Islet precursor cell (in vitro differentiated cells): ENCODE measurements at places on chromosomes 1 and 21.
A peak's percentile ranks its signal among the peaks of the same experiment; 100 is the strongest.

- no peak for DNase-seq
Measured at GRCh38 chr1:180916012-180916770, 3.5 kb downstream of the KIAA1614 start.

DNA sequence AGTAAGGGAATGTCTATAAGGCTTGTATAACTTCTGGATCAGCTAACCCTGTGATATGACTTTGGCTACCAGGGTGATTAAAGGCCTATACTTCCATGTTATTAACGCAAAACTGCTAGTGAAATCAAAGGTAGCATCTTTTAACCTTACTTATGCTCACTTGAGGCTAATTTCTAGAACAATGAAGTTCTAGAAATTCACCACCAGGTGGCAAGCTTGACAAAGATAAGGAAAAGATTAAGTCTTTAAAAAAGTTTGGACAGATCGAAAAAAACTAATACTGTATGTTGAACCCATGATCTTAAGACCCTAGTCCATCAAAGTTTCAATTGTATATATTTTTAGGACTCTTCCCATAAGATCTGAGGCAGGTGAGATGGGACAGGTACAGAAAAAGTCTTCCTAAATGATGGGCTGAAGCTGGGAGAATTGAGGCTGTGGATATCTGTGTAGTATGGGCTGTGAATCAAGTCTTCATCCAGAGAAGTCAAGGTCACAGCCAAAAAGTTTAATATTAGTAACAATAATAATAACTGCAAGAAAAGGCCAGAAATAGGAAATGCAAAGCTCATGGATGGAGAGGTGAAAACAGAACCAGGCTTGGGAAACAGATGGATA, 18.8 kb downstream of the KYAT3 start:
- no peak for DNase-seq

GRCh38 chr1:8439015-8439702, 121.2 kb downstream of the SLC45A1 start:
- peak; percentile 89 for DNase-seq

DNA sequence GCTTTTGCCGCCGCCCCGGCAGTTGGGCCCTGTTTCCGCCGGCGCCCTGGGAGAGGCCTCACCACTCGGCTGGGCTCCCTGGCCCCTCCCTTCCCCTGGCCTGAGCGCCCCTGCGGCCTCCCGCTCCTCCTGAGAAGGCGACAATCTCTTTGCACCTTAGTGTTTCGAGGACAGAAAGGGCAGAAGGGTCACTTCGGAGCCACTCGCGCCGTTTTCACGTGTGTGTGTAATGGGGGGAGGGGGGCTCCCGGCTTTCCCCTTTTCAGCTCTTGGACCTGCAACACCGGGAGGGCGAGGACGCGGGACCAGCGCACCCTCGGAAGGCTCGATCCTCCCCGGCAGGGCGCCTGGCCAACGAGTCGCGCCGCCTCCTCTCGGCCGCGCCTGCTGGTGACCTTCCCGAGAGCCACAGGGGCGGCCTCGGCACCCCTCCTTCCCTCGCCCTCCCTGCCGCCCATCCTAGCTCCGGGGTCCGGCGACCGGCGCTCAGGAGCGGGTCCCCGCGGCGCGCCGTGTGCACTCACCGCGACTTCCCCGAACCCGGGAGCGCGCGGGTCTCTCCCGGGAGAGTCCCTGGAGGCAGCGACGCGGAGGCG, 432 bp upstream of the SIM2 start:
- DNase-seq, result no peak

DNA sequence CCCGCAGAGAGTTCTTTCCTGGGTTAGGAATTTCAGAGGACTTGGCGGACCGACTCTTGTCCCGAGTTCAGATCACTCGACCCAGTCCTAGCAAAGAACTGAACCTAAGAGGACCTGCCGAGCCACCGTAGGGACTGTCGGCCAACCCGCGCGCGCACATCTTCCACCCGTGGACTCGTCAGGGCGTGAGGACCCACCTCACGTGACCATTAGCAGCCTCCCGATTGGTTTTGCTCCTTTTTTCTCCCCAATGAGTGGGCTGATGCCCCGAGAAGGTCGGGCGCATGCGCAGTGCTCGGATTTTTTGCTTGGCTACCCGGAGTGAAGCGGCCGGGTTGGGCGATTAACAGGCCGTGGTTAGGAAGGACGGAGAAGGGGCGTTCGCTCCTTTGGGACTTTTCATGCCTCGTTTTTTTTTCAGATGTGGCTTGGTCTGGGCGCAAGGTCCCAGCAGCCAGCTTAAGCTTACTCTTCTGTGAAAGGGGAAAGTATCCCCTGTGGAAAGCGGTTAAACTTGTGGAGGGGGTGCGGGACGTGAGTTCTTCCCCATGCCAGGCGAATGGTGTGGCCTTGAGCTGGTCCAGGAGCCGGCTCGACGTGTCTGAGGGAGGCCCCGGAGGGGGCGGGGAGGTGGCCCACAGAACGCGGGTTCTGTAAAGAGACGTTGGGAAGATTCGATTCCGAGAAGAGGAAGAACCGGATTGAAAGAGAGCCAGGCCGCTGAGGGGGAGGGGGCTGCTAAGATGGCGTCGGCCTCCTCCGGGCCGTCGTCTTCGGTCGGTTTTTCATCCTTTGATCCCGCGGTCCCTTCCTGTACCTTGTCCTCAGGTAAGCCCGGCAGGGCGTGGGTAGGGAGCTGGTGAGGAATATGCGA, at the start of gene PIP5K1A:
TSS of gene PIP5K1A (plus strand) at position 299 of the 874 bp plus-strand sequence. CDS start at position 744, 445 bp downstream.
- DNase-seq, result peak; percentile 98

GRCh38 chr1:31834501-31834900, 18.7 kb upstream of the SPOCD1 start:
- DNase-seq, result no peak

- peak; percentile 82 for DNase-seq
Measured at GRCh38 chr1:26281971-26282370, 2.1 kb downstream of the SH3BGRL3 start.

GRCh38 chr21:15199414-15200383, 134.9 kb upstream of the NRIP1 start:
- peak; percentile 91 for DNase-seq

- no peak for DNase-seq
Measured at GRCh38 chr1:65330822-65331221, 21.5 kb downstream of the DNAJC6 start.

DNA sequence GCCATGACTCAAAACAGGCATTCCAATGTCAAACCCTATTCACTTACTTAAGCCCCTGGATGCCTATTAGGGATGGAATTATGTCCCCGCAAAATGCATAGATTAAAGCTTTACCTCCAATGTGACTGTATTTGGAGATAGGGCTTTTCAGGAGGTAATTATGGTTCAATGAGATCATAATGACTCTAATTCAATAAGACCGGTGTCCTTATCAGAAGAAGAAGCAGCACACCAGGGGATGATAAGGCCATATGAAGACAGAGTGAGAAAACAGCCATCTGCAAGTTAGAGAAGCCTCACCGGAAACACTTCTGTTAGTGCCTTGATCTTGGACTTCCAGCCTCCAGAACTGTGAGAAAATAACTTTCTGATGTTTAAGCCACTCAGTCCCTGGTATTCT, 1131.8 kb upstream of the TMPRSS15 start:
- DNase-seq, result no peak

GRCh38 chr1:112470966-112471365, 37.8 kb upstream of the WNT2B start:
- no peak for DNase-seq

- DNase-seq, result no peak
Measured at GRCh38 chr1:113166473-113166872, 93.5 kb downstream of the LRIG2 start.

DNA sequence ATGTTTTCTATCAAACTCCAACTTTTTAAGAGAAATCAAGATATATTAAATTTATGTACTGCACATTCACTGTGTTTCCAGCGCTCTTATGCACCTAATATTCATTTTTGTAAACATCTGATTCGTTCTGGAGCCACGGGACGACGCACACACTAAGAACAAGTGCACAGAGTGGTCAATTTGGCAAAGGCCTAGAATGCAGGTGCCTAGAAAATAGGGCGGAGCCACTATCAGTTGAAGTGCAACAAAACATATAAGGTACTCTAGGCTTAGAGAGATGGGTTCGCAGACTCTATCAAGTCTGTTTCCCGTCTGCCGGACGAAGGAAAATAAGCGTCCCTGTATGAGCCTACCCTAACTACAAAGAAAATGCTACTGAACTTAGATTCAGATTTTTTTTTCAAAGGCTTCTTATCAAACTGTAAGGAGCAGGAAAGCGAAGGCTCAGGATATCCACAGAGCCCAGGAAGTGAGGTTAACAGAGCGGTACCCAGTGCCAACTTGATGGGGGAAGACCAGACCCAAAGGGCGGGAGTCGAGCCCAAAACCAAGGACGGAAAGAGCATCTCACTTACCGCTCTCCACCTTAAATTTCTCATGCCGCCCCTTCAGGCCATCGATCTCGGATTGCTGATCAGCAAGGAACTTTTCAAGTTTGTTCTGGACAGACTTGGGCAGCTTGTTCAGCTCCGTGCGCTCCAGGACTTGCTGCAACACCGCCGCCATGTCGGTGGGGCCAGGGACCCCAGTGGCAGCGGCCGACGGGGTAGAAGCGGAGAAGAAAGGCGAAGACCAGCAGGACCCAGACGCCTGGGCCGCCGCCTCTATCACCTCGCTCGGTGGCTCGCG, 526 bp downstream of the TPR start:
- DNase-seq, result peak; percentile 55
